ENCODE measurements at places on chromosomes 5 and 9.

DNA sequence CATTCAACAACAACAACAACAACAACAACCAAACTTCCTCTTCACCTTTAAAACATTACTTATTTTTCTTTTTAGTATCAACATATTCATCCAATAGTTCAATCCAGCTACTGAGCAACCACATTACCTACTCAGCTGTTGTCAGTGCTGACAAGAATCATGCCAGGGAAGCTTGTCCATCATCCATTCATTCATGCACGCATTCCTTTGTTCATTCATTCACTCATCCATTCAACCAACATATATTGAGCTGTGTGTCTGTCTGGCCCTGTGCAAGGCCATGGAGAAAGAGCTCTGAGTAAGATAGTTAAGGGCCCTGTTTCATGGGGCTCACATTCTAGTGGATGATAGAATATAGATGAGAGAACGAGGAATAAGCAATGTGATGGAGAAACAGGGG, 80.2 kb upstream of the TBC1D2 start:
- no peak for DNase-seq

- no peak for DNase-seq
These were observed 1388.3 kb upstream of the ACO1 start for GRCh38 chr9:30995956-30996738.

GRCh38 chr5:163379298-163380155, 57.9 kb upstream of the CCNG1 start:
- no peak for DNase-seq

- no peak for DNase-seq
These were observed 225.8 kb downstream of the PAX5 start for GRCh38 chr9:36808251-36808650.

DNA sequence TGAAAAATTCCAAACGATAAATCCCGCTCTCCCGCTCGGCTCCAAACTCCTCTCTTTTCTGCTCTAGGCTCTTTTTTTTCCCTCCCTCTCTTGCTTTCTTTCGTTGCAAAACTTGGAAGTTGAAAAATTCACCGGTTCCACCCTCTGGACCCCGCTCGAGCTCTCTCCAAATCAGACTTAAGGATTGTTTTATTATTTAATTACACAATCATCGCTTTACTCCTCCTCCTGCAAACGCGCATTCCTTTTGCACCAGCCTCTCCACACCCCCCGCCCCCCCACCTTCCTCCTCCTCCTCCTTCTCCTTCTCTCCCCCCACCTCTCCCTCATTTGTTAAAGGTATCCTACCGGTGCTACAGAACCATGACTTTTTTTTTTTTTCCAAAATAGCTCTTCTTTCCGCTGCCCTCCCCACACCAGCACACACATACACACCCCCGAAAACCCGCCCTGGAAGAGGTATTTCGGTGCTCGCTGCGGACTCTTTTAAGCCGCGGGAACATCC, 535 bp upstream of the NFIB start:
- peak; percentile 88 for DNase-seq

DNA sequence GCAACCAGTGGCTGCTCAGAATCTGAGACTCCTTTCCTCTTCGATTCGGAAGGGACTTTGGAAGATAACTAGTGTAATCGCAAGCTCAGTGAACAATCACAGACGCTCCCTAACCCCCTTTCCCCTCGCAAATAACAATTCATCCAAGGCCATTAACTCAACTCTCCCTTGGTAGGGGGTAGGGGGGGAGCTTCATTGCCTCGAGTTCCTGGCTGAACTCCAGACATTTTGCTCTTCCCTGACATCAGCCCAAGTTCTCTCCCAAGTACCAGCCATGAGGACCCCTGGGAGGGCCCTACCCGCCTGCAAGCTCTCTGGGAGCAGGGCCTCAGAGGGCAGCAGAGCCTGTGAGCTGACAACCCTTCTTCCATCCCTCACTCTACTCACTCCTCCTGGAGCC, 8.4 kb downstream of the FAM163B start:
- no peak for DNase-seq

DNA sequence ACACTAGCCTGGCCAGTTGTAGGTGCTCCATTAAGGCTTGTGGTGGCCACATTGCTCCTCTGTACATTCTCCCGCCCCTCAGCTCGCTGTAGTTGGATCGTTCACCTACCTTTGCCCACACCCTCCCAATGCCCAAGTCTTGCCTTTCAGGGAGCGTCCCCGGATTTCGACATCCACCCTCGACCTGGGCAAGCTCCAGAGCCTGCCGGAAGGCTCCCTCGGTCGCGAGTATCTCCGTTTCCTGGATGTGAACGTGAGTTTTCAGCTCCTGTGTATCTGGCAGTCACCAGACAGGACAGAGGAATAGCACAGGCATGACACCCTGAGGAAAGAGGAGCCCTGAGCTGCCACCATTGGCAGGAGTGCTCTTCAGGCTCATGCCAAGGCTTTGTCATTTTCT, 3.0 kb downstream of the COQ4 start:
- no peak for DNase-seq

GRCh38 chr5:105735704-105736103, 1935.0 kb downstream of the EFNA5 start:
- DNase-seq, result no peak

DNA sequence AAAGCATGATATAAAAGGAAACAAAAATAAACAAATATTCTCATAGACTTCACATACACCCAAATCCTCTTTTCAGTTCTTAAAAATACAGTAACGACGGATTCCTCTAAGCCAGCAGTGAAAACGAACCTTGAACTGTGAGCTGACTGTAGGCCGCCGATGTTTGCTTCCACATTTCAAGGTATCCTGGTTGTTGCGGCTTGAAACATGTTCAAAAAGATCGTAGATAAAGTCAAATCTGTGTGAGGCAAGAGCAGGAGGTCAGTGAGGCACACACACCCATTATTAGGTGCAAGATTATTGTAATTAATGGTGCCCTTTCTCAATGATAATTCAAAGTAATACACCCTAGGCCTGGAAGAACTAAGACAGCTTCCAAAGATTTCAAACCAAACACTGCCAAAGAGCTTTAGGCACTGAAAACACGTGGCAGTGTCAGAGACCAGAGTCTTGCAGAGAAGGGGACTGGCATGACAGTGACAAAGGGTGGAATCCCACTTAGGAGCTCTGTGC, 141.2 kb upstream of the RETREG1 start:
- no peak for DNase-seq

DNA sequence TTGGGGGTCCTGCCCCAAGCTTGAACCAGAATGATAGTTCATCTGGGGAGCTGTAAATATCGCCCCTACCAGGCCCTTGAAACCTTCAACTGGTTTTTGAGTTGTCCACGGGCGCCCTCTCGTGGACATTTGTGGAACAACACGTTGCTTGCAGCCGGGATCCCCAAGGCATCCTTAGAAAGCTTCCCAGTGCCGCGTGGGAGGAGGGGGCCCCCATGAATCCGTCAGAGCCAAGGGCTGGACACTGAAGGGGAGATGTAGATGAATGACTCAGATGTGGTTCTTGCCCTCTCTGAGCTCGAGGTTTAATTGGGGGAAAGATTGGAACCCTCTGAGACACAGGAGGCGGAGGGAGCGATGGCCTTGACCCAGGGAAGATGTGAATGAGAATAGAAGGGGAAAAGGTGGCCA, 31.8 kb upstream of the ORM1 start:
- peak; percentile 41 for DNase-seq

- DNase-seq, result no peak
These were observed 24.1 kb downstream of the PCSK1 start for GRCh38 chr5:96408841-96409538.

- no peak for DNase-seq
These were observed 161.9 kb upstream of the ACOT12 start for GRCh38 chr5:81555865-81556264.

DNA sequence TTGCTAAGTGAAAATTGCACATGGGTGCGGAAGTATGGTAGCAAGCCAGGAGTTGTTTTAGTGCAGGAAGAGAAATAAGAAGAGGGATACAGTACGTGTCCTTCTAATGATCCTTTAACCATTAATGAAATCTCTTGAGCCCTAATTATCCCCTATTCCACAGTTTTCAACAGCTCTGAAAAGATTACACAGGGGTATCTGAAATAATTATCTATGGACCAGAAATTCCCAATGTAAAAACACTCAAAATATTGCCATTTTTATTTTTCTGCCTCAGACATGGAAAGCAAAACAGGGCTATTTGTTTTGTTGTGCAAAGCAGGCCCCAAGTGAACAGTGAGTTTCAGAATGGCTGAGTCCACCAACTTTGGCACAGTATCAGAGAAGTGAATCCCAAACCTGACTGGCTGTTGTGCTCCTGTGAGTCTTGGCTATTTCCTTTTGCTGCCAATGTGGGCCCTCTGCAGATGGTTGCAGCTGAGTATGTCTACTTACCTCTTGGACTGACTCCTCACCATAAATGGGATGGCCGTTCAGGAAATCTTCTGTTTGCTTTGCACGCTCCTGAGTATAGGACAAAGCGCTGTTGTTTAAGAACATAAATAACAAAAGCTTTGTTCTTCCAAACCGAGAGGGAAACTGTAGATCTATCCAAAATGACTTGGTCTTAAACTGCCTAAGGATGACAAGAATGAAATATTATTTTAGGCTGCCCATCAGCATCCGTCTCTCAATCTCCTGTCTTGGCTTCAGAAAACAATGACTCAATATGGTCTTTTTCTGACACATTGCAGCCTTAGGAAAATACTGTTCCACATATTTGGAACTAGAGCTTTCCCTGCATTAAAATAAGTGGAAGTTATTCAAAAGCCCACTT, 204.1 kb downstream of the DEPDC1B start:
- no peak for DNase-seq

DNA sequence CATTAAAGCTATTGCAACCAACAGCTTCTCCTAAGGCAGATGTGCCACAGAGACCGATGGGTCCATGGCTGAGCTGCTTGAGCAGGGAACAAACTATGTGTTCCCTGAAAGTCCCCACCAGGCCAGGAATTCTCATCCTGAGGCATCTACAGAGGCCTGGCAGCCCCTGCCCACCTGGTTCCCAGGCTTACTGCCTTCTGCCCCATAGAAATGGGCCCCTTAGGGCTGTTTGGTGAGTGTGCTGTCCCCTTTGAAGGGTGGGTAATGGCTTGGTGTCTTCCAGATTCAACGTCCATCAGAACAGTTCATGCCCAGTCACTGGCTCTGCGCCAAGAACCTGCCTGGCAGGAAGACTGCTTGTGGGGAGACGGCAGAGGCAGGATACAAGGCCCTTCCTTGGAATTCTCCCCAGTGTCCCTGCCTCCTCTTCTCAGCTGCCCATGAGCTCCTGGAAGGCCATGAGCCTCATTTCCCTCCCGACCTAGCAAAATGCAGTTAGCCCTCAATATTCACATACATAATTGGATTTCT, 3.8 kb upstream of the COL27A1 start:
- DNase-seq, result no peak

DNA sequence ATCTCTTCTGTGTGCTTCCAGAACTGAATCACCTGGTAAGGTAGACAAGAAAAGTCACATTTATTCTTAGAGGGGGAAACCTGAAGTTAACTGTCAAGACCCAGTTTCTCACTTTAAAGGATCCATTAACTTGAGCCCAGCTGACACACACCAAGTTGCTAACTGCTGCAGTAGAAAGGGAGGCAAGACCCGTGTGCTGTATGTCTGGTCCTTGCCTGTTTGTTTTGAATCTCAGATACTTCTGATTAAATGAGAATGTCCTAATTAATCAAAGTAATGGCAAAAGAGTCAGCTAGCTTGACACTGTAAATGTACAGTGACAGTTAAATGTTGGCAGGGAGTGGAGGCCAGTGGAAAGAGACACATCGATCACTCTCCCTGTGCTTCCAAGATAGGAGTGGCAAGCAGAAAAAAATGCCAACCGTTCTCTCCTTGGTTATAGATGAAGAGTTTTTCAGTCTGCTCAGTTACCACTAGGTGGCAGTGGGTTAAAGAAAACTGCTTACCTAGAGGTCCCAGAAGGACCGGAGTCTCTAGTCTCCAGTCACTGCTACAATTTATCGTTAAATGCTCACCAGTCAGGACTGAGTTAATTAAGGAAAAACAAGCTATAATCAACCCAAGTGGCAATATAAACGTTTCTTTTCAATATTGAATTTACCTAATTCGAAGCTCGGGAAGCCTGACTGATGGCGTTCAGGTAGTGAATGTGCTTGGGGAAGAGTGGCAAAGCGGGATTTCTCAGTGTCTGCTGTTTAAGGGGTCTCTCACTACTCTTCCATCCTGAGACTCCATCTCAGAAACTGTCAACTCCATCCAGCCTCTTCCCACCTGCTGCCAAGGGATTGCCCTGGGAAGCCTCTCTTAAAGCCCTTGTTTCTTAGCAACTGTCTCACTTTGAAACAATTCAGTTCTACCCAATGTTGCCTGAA, 18.4 kb downstream of the LSM11 start:
- DNase-seq, result no peak

All from RWPE2 (cell line).